ENCODE measurements at places on chromosomes 12 and 14. TPM values are rescaled to one million over a fixed set of nuclear protein-coding genes. Genes with fewer than 3 reads are reported as not detected.

OR6C2 gene
- total RNA-seq, result not detected

TESPA1 gene
- not detected for total RNA-seq

USP44 gene
- total RNA-seq, result 10.2 TPM

APEX1 gene
- 67.1 TPM for total RNA-seq

CLEC14A gene
- 15.9 TPM for total RNA-seq

SIX6 gene
- total RNA-seq, result not detected

CRY1 gene
- total RNA-seq, result 12.9 TPM

FBRSL1 gene
- total RNA-seq, result 3.6 TPM

CIROP gene
- 1.7 TPM for total RNA-seq

KDM2B gene
- total RNA-seq, result 47.5 TPM
